ENCODE measurements at places on chromosomes 13 and 19. TPM values are rescaled to one million over a fixed set of nuclear protein-coding genes. Genes with fewer than 3 reads are reported as not detected.

KLK11 gene
- not detected for total RNA-seq

FXYD1 gene
- total RNA-seq, result 7.8 TPM

MCF2L gene
- 19.3 TPM for total RNA-seq

DNA sequence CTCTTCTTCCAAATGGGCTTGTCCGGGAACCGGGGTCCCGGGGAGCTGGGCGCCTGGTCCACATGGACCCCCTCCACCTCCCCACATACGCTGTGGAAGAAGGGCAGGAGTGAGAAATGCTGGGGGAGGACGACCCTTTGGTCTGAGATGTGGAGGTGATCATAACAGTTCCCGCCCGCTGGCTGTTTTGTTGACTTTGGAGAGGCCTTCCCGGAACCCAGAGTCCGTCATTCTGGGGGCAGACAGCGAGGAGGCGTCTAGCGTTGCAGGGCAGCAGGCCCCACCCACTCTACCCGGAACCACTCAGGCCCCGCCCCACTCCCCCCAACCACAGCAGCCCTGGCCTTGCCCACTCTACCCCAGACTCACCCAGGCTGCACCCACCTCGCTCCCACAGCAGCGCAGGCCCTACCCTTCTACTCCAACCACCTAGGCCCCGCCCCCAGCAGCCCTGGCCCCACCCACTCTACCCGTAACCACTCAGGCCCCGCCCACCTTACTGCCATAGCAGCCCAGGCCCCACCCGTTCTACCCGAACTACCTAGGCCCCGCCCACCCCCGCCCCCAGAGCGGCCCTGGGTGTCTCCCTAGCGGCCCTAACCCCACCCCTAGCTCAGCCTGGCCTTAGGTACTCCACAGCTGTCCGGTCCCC lies 7.1 kb downstream of the GPR108 start:
- peak overlapping the region; percentile 29 for H3K27ac ChIP-seq
- no peaks in the 10 kb centered on the region for H3K36me3 ChIP-seq
- no peak for DNase-seq
- H3K27me3 ChIP-seq, result no peaks in the 10 kb centered on the region
- H3K4me3 ChIP-seq, result peak overlapping the region; percentile 30
- H3K4me1 ChIP-seq, result peaks cover 5% of the 10 kb centered on the region

- H3K27me3 ChIP-seq, result no peaks in the 10 kb centered on the region
- H3K36me3 ChIP-seq, result no peaks in the 10 kb centered on the region
These were observed 558.2 kb downstream of the SLITRK6 start for GRCh38 chr13:85241060-85241459.

DNA sequence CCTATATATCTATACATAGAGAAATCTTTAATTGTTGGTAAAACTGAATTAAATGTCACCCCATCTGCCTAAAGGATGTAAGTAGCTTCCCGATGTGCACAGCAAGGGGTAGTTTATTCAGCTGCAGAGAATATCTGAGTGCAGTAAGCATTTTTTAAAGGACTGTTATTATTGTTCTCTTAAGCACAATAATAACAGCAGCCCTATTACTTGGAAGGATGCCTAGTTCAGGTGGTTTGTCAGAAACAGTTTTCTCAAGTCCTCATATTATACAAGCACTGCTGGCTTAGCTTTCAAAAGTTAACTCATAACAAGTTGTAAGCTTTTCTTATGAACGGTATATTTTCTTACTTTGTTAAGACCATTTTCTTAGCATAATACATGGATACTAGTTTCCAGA lies 142.6 kb downstream of the CRYL1 start:
- H3K27me3 ChIP-seq, result no peaks in the 10 kb centered on the region
- DNase-seq, result no peak
- no peaks in the 10 kb centered on the region for H3K36me3 ChIP-seq

DNA sequence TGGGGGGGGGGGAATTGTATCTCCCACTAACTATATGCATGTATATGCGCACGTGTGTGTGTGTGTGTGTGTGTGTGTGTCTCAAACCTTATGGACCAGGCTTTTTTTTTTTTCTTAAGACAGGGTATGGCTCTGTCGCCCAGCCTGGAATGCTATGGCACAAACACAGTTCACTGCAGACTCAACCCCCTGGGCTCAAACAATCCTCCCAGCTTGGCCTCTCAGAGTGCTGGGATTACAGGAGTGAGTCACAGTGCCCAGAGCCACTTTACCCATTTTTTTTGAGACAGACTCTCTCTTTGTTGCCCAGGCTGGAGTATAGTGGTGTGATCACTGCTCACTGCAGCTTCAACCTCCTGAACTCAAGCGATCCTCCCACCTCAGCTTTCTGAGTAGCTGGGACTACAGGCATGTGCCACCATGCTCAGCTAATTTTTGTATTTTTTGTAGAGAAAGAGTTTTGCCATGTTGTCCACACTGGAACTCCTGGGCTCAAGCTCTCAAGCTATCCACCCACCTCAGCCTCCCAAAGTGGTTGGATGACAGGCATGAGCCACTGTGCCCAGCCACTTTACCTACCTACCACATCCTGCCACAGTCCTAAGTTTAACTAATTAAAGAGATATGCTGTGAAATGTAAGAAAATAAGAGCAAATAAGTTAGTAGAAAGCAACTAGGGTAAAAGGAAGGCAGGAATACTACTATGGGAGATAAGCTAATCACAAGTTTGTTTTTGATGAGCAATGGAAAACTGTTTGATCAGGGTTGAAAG lies 2.4 kb downstream of the ZMYM5 start:
- peak overlapping the region; percentile 98 for H3K27ac ChIP-seq
- peak overlapping the region; percentile 90 for H3K4me3 ChIP-seq
- no peaks in the 10 kb centered on the region for H3K36me3 ChIP-seq
- DNase-seq, result peak; percentile 80
- no peaks in the 10 kb centered on the region for H3K27me3 ChIP-seq
- peaks cover 41% of the 10 kb centered on the region for H3K4me1 ChIP-seq

GRCh38 chr13:109146912-109147647 lies 517.7 kb downstream of the MYO16 start:
- H3K36me3 ChIP-seq, result no peaks in the 10 kb centered on the region
- no peaks in the 10 kb centered on the region for H3K27me3 ChIP-seq
- H3K4me3 ChIP-seq, result no peak overlapping the region
- peaks cover 56% of the 10 kb centered on the region for H3K4me1 ChIP-seq

- H3K4me1 ChIP-seq, result no peaks in the 10 kb centered on the region
- no peaks in the 10 kb centered on the region for H3K36me3 ChIP-seq
- no peak for DNase-seq
These were observed 349.3 kb upstream of the SPRY2 start for GRCh38 chr13:80690208-80690607.
